ENCODE measurements at places on chromosomes 13 and 19. TPM values are rescaled to one million over a fixed set of nuclear protein-coding genes. Genes with fewer than 3 reads are reported as not detected.

GRCh38 chr19:20858218-20858617, 64.8 kb upstream of the ZNF85 start:
- DNase-seq, result no peak

GRCh38 chr19:35318679-35319448, 10.1 kb upstream of the CD22 start:
- DNase-seq, result peak; percentile 93

DNA sequence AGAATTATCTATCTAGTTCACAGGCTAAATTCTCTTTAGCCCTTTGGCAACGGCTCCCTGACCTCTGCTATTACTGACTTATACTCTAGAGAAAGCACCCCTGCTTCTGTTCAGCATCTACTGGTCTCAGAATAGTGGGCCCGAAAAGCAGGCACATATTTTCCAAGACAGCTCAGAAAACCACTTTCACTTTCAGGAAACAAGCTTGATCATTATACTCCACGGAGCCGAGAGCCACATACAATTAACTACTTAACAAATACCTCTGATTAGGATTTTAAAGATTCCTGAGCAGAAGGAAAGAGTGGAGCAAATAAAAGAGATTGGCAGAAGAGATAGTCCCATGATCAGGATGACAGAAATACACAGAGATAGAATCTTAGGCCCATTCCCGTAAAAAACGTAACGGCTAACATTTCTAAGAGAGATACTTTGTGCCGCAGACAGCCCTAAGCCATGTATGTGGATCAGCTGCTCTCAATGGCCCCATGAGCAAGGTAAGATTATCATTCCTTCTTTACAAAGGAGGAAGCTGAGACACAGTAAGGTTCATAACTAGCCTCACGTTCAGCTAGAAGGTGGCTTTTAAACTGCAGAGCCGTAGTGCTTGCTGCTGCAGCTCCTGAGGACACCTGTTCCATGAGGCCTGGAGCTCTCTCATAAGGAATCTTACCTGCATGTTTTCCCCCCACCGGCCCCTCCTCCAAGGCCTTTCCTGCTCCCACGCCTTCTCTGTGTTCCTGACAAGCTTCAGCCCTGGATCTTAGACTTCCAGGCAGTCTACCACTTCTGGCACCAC, 227.2 kb downstream of the FOXO1 start:
- peak; percentile 38 for DNase-seq

DNA sequence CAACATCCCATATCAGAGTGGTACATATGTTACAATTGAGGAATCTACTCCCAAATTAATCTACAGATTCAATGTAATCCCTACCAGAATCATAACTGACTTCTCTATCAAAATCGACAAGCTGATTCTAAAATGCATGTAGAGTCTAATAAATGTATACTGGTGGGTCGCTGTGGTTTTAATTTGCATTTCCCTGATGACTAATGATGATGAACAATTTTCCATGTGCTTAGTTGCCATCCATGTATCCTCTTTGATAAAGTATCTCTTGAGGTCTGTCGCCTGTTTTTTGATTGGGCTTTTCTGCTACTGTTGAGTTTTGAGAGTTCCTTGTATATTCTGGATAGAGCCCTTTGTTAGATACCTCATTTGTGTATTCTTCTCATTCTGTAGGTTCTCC, 43.8 kb downstream of the KLF12 start:
- DNase-seq, result no peak

- no peak for DNase-seq
Observed at GRCh38 chr13:41780715-41781706, 179.9 kb downstream of the VWA8 start.

DNA sequence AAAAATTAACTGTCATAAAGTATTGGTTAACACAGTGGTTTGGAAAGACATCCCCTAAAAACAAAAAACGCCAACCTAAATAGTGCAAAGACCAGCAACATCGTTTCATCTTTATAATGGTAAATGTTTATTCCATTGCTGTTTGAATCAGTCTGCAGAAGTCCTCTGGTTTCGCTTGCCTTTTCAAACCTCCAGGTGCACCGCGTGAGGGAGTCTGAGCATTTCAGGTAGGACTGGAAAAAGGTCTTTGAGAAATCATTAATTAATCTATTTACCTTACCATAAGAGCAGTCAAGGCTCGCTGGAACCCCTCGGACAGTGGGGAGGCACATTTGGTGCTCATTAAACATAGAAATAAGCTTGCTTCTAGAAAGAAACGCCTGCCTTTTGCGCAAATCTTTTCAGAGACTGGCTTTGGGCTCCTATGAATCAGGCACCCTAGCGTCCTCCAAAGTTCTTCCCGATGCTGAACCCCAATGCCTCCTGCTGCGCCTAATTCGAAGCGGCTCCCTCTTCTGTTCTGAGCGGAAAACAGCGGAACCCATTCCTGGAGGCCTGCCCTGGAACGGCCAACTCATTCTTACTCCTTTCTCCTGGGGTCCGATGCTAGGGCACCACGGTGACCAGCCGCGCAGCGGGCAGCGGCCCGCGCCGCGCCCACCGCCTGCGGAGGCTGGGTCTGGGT, 951 bp upstream of the MTUS2 start:
- DNase-seq, result no peak

DNA sequence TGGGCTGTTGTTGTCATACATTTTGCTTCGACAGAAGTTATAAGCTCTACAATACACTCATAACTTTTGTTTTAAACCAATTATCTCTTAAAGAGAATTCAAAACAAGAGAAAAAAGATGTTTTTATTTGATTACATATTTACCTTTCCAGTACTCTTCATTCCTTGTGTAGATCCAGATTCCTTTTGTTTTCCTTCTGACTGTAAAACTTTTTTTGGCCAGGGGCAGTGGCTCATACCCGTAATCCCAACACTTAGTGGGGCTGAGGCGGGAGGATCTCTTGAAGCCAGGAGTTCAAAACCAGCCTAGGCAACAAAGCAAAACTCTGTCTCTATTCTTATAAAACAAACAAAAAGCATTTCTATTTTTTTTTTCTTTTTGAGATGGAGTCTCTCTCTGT, 21.7 kb downstream of the LPAR6 start:
- DNase-seq, result no peak

DNA sequence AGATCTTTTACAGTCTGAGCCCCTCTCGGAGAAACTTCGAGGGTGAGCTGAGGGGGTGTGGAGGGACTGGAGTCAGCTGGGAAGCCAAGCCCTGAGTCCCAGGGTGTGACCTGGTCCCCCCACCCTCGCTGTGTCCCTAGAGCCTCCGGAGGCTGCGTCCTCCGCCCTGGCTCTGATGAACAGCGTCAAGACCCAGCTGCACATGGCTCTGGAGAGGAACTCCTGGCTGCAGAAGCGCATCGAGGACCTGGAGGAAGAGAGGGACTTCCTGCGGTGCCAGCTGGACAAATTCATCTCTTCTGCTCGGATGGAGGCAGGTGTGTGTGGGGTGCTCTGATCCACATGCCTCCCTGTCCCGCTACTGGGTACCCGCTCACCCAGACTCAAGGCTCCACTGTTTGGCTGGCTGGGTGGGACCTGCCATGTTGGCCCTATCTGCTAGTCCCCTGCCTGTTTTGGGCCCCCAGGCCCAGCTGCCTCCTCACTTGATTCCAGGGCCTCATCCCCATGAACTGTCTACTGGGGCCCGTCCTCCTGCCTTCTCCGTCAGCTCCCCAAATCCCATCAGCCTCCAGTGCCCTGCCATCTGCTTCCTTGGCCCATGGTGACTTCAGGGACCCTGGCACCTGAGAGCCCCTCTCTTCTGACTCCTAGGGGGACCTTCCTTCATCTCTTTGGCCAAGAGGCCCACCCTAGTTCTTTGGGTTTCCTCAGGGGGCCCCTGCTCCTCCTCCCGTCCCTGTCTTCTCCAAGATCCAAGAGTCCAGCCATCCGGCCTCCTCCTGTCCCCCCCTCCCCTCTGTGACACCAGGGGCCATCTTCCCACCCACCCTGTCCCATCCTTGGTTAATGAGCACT, 1.5 kb downstream of the CCDC106 start:
- no peak for DNase-seq

GRCh38 chr13:43487885-43488284, 298.9 kb downstream of the ENOX1 start:
- DNase-seq, result no peak

DNA sequence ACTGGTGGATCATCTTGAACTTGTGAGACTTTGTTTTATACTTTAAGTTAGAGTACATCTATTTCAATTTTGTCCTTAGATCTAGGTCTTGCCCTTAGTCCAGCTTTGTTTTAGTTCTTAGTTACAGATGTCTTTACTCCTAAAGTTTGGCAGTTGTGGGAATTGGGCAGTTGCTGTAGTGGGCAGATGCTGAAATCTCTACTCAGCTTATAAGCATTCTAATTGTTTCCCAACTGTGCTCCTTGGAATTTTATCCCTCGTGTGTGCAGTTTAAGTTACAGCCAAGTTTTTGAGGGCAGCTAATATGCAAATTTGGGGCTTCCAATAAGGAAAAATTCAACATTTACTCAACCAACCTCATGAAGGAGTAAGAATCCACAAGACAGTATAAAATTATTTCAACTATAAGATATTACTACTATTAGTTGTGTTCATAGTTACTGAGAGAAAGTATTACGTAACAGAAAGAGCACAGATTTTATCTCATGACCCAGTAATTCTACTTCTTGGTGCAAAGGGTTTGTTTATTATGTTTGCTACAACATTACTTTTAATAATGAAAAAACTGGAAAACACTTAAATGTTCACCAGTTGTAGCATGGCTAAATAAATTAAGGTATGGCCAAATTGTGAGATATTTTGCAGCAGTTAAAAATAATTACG, 32.9 kb downstream of the CCDC122 start:
- no peak for DNase-seq

GRCh38 chr19:17262557-17262956, 2.0 kb downstream of the USHBP1 start:
- no peak for DNase-seq

GRCh38 chr19:49413348-49413747, 9.9 kb downstream of the PTH2 start:
- no peak for DNase-seq

- peak; percentile 6 for DNase-seq
Observed at GRCh38 chr13:37453246-37453645, 145.3 kb downstream of the POSTN start.

DNA sequence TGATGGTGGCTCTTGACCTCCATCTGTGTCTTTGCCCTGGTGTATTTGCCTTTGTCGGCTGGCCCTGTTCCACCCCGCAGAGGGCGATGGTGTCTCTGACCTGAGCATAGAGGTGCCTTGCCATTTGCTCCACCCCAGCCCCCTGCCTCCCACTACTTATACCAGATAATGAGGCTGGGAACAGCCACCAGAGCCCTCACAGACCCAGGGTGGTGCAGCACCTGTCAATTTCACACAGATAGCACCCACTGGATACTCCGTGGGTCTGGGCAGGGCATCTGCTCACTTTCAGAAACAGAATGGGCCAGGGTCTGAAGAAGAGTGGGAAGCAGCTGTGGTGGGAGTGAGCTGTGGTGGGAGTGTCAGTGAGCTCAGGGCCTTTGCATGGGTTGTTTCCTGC, 4.1 kb downstream of the ZNF536 start:
- DNase-seq, result no peak

CEACAM8 gene
- not detected for total RNA-seq

ILF3 gene
- 108 TPM for total RNA-seq

POGLUT2 gene
- total RNA-seq, result not detected

PPAN gene
- 34.0 TPM for total RNA-seq

ZNF181 gene
- total RNA-seq, result 21.7 TPM
